ENCODE measurements at places on chromosomes 2 and 18.

DNA sequence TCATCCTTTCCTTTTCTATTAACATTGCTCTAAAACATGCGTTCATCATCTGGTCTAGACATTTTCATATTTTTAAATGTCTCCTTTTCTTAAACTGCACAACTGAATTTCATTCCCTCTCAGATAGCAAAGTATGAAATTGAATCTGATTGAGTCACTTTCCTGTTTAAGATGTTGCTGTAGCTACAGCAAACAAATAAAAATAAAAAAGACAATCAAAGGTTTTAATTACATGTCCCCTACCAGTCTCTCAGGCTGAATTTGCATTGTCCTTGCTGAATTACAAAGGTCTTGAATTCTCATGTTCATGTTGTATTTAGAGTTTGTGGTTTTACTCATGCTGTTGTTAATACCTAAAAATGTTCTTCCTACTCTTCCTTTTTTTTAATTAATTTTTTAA lies 537.9 kb upstream of the LRATD1 start:
- DNase-seq, result no peak

- DNase-seq, result no peak
Measured at GRCh38 chr2:182592691-182593393, 123.2 kb upstream of the DNAJC10 start.

DNA sequence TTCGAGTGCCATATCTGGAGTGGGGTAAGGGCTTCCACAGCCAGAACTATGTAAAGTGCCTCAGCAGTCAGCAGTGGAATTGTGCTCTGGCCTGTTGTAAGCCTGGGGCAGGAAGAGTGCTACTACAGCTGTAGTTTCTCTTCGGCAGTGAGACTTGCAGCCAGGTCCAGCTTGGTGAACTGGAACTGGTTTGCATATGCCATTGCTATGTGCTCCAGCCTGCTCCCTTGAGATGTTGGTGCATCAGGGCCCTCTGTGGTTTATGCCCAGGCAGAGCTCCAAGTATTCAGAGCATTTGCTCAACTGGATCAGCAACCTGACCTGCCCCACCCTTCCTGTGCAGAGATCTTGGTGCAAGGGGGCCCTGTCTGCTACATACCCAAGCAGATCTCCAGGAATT lies 47.8 kb downstream of the ZNF804A start:
- no peak for DNase-seq

DNA sequence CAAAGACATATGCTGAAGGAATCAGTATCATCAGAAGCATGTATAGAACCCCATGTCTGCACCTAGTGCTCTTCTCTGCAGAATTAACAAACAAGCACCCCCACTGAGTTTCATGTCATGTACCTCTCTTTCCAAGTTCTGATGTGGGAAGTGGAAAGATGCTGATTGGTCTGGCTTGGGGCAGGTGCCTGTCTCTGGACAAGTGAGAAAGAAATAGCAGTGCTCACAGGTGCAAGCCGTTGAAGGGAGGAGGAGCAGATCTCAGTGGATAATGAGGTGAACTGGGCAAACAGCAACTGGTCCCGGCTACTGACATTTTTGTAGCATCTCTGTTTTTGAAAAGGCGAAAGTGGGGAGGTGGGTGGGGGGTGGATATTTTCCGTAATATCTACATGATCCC lies 17.5 kb upstream of the ACVR1 start:
- no peak for DNase-seq

DNA sequence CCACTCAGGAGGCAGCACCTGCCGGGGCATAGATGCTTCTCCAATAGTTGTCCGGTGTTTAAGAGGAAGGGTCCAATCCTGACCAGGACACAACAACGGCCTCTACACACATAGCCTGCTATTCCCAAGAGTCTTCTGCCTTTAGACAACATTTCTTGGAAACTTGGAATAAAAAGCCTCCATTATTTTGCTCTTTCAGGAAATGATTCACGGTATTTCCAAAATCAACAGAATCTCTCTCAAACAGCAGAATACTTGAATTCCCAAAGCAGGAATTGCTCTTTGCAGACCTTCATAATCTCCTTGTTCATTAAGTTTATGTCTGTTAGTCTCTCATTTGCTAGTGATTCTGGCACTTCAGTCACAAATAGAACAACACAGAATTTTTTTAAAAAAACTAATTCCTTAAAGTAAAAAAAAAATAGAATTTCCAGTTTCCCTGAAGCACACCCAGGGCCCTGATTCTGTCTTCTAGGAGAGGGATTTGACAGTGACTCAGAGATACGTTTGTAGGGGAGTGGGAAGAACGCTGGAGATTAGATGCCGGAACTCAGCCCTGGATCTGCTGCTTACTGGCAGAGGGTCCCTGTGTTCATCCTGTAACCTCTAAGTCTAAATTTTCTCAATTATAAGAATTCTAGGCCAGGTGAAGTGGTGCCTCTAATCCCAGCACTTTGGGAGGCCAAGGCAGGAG lies 74.7 kb downstream of the NAB1 start:
- DNase-seq, result no peak

DNA sequence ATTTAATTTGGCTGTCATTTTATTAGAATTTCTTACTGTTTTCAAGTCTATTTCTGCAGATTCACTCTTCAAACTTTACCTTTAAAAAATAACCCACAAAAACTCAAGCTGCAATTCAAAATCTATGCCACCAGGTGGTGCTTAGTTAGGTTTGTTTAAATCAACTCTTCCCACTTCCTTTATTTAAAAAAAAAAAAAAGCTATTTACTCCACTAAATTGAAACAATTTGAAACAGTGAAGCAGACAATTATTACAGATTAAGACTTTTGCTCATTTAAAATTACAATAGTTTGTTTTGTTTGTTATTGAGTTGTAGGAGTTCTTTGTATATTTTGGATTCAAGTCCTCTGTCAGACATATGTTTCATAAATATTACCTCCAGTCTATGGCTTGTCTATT lies 300.0 kb downstream of the PDE11A start:
- DNase-seq, result no peak

DNA sequence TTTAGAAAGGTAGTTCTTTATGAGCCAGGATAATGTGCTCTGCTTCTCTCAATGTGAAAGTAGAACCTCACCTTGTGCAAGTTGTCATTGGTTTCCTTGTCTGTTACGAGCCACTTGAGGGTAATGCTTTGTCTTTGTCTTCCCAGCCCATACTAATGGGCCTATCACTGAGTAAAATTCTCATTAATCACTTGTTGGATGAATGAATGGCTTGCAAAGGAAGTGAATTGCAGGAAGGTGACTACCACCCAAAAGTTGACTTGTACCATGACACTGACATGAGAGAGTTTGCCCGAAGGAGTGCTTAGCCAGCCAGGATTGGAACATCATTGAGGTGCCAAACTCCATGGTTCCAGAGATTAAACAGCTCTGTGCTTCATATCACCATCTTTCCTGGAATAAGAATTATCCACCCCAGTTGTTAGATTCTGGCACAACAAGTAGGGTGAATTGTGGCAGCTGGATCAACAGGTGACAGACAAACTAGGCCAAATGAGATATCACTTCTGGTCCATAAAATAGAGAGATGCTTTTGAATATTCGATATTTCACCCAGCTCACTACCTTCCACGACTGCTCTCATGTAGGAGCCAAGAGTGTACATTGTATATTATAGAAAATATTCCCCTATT lies 20.5 kb upstream of the CD28 start:
- DNase-seq, result no peak

All from retina (tissue), 1 donor.